ENCODE measurements at places on chromosomes 5 and 9. TPM values are rescaled to one million over a fixed set of nuclear protein-coding genes. Genes with fewer than 3 reads are reported as not detected.

The DOCK8 gene
- 49.9 TPM for total RNA-seq

DNA sequence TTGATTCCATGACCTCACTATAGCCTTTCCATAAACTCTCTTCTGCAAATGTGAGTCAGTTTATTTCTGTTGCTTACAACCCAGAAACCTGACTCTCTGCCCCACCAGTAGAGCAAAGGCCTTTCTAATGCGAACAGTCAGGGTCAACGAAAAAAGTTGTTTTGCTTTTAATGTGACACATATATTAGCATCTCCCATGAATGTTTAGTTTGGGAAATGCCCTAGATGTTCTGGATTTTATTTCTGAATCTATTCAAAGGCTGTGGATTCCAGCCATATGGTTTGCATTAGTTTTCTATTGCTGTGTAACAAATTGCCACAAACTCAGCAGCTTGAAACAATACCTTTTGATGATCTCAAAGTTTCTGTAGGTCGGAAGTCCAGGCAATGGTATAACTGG lies 193.5 kb downstream of the GNA14 start:
- no peak for DNase-seq

GRCh38 chr5:127673117-127673800 lies 24.4 kb downstream of the CTXN3 start:
- no peak for DNase-seq

- DNase-seq = no peak
Measured at GRCh38 chr5:173612948-173613347, 3.5 kb downstream of the BOD1 start.

DNA sequence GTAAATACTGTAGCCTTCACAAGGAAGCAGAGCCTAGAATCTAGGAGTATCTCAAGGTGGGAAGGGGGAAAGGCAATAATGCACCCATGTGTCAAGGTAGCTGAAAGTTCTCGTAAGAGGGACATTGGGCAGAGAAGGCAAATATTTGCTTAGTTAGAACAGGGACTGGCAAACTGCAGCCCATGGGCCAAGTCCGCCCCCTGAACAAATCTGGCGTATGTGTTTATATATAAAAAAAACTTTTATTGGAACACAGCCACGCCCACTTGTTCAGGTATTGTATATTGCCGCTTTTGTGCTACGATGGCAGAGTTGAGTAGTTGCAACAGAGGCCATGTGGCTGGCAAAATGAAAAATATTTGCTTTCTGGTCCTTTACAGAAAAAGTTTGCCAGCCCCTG lies 16.1 kb downstream of the KCNN2 start:
- DNase-seq = no peak

All from esophagus muscularis mucosa (tissue), 4 donors.